ENCODE measurements at places on chromosomes 7 and 10.

GRCh38 chr7:140571538-140572122, 69.0 kb downstream of the DENND2A start:
- DNase-seq, result no peak

GRCh38 chr7:106283501-106283830, 1.3 kb downstream of the NAMPT start:
- DNase-seq, result no peak

GRCh38 chr10:68184546-68184945, 47.4 kb downstream of the ATOH7 start:
- DNase-seq, result no peak

GRCh38 chr7:117036053-117036669, 82.9 kb downstream of the ST7 start:
- no peak for DNase-seq

DNA sequence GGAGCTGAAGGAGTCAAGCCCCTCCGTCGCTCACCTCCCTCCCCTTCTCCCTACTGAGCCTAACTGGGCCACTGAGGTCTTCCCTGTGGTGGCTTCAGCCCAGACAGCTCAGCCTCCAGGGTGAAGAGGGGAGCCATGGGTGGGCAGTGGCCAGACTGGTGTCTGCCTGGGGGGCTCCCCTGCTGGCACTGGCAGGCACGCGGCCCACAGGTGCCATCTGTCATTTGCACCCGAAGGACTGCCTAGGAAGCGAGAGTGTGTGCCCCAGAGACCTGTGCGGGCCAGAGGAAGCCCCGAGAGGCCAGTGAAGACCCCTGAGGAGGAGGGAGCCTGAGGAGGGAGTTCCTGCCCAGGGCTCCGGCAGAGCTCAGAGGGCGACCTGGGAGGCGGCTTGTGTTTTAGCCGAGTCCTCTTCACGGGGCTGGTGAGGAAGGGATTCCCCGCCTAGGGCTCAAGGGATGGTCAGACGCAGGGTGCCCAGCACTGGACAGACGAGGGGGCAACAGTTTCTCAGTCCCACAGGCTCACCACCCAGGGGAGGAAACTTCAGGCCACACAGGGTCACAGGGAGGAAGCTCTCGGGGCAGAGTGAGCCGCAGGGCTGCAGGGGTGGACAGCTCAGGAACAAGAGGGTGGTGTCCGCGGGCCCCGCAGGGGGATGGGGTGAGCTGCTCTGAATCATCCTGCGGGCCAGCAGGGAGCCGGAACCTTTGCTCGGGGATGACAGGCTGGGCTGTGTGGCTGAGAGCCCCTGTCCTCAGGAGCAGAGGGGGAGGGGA, 76.2 kb upstream of the PPP2R2D start:
- DNase-seq, result no peak

Measured in GM20000 (cell line).